ENCODE measurements at places on chromosomes 5 and 9.

DNA sequence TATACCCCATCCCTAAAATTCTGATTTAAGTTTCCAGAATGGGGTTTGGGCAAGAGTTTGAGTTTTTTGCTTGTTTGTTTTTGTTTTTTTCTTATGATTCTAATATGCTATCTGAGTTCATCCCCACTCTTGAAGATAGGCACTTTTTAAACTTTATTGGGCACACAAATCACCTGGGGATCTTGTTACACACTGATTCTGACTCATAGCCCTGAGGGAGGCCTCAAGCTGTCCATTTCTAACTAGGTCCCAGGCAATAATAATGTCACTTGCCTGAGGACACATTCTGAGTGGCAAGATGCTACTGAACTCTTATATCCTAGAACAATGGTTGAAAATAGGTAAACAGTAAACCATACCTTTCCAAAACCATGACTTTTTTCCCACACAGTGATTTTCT lies 22.8 kb upstream of the ABLIM3 start:
- DNase-seq = no peak

GRCh38 chr9:109428854-109429253 lies 69.3 kb downstream of the PTPN3 start:
- DNase-seq = no peak

DNA sequence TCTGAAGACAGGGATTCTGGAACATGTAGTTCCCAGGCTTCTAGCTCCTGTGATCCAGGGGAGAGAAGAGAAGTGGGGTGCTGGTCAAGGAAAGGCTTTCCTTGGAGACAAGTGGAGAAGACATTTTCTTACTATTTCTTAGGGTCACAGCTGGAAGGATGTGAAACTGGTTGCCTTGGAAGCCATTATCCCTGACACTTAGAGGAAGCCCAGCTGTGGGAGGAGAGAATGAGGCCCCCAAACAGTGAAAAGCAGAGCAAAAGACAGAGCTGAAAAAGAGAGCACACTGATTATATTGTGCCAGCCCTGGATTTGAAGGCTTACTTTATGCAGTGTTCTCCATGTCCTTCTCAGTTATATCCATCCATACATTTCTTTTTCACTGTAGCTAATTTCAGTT lies 17.5 kb upstream of the SHB start:
- no peak for DNase-seq

GRCh38 chr9:128389395-128390149 lies 18.4 kb downstream of the URM1 start:
- DNase-seq = no peak

DNA sequence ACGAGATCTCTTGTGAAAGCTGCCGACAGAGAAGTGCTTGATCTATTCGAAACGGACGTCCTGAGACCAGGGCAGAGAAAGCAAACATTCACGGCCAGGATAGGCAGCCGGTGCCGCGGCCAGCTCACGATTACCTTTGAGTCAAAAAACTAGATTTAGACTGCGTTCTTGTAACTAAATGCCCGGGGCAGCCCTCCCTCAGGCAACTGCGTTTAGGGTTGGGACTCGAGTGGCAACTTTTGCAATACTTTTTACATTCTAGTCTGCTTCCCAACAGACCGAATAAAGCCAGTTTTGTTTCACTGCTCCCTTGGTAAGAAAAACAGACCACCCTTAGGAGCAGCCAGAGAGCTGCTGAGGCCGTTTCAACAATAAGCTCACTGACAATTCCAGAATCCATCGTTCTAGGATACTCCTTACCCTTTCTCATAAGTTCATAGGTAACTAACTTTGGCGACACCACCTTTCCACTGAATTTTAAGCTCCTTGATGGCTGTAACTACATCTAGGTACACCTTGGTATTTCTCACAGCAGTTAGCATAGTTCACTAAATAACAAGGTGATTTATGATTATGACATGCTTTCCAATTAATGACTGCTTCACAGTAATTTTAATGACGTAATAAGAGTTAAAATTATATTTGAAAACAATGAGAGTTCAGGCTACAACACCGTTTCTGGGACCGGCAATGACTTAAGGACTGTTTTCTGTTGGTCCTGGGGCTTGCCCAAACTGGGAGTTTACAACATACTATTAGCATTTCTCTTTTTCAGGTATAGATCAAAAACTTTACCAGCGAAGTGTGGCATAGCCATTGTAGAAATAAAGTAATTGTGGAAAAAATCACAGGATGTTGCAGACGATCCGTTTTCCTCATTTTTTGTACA lies 899 bp upstream of the RAPGEF6 start:
- DNase-seq = peak; percentile 32

GRCh38 chr5:5270958-5271785 lies 131.0 kb downstream of the ADAMTS16 start:
- no peak for DNase-seq

GRCh38 chr5:111308951-111309350 lies 84.8 kb downstream of the CAMK4 start:
- no peak for DNase-seq

- DNase-seq = peak; percentile 4
Observed at GRCh38 chr5:6434731-6435130, 13.9 kb upstream of the UBE2QL1 start.

- DNase-seq = no peak
Observed at GRCh38 chr9:134995792-134996120, 78.0 kb upstream of the FCN1 start.

GRCh38 chr5:167985373-167985772 lies 306.1 kb upstream of the WWC1 start:
- DNase-seq = no peak

GRCh38 chr5:5512543-5512942 lies 90.1 kb downstream of the ICE1 start:
- DNase-seq = no peak

- DNase-seq = no peak
Observed at GRCh38 chr9:100724886-100725285, 147.0 kb downstream of the CAVIN4 start.

GRCh38 chr9:77991191-77991590 lies 40.4 kb downstream of the GNAQ start:
- DNase-seq = no peak

GRCh38 chr5:157593052-157593757 lies 17.6 kb upstream of the ADAM19 start:
- no peak for DNase-seq

DNA sequence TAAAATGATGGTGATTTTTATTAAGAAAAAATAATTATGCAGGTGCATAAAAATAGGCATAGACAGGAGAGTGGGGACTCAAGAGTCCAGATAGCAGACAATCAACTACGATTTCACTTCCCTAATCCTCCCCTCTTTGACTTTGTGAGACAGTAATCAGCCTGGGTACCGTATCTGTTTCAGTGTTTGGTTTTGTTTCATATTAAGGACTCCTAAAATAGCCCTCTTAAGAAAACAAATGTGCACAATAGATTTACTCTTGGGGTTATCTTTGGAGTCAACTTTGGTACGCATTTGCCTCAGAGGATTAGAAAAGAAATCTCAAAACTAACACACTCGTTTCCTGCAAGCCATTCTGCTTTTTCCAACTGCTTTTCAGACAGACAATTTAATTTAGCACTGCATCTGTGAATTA lies 96.3 kb downstream of the ZNF608 start:
- DNase-seq = peak; percentile 87

DNA sequence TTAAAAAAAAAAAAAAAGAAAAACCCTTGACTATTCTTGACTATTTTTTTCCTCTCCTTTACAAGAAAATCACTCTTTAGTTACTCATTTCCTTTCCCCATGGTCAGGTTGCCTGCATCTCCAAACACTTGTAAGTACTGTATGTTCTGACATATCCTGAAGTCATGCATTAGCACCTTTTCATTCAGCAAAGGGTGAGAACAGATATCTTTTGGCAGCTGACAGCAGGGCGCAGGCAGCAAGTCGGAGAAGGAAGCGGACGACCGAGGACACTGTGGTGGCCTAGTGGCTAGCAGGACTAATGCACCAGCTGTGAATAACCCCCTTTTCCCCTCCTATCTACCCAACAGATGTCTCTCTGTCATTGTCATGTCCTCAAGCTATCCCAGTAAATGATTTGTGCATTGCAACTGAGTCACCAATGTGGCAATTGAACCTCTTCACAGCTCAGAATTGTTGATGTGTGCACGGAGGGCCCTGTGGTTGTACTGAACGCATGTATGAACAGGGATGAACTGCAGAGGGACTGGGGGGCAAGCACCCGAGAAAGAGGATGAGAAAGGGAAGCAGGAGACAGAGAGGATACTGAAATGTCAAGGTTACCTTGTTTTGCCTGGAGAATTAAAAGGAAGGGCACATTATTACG lies 996.0 kb upstream of the ARRDC3 start:
- DNase-seq = no peak

DNA sequence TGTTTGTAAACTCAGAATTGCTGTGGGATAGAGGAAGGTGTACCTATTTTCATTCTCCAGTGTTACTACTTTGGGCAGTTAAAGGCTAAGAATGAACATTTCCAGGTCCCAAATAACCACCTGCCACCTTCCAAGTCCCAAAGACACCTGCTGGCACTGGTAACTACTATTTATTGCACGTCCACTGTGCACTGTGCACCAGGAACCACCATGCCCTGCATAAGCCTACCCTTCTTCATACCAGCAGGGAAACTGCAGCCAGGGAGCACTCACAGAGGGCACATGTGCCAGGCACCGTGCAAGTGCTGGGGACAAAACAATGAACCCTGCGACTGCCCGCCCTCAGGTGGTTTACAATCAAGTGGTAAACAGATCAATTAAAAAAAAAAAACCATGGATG lies 34.9 kb downstream of the RAPGEF1 start:
- DNase-seq = no peak

DNA sequence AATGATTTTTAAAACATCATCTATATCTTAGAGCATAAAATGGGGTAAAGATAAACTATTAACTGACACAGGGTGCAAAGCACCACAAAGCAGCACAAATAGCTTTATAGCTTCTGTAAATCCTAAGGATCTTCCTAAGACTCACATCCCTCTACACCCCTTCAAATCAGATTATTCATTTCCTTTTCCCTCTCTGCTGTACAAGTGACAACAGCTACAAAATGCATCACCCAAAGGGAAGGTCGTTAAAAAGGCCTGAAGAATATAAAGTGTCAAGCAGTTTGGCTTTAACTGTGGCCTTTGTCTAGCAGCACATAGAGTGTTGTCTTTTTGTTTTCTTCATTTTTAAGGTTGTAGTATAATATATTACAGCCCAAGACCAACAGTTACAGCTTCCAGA lies 422.1 kb downstream of the PDE4D start:
- no peak for DNase-seq

DNA sequence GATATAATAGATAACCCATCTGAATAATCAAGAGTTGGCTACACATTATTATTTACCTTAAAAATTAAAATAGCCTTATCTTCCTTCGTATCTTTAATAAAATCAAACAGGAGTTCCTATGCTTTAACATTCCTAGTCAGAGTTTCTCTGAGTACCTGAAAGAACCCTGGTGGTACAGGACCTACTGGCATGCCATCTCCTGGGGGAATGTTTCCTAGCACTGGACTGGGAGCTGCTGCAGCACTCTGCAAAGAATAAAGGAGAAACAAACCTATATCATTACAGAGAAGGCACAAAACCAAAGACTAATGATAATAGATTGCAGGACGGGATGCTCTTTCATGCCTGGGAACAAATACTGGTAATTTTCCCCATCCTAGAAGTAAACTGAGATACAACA lies 119.5 kb upstream of the ACOT12 start:
- DNase-seq = no peak

- DNase-seq = no peak
Observed at GRCh38 chr9:132597073-132597775, 14.8 kb downstream of the BARHL1 start.

DNA sequence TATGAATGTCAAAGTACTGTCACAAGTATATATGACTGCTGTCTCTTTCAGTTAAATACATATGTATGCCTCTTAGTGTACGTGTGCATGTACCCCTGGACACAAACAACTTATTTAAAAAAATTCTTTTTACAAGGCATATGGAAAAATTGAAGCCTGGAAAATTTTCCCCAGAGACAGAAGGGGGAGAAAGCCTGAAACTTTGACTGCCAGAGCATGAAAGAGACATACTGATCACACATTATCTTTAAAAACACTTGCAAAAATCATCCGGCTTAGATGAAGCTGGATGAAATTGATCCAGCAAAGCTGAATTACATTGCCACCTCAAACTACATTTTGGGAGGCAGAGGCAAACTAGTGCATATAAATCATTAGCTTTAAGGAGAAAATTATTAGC lies 88.0 kb upstream of the NFIB start:
- DNase-seq = no peak

DNA sequence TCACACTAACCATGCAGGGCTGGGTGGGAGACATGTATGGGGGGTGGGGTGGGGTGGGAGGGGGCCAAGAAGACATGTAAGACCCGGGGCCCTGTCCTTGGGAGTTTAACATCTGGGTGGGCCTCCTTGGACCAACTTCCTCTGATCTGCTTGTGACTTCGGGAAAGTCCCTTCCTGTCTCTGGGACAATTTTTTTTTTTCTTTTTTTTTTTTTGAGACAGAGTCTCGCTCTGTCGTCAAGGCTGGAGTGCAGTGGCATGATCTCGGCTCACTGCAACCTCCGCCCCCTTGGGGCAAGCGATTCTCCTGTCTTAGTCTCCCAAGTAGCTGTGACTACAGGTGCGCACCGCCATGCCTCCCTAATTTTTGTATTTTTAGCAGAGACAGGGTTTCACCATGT lies 23.8 kb upstream of the IER5L start:
- DNase-seq = no peak

DNA sequence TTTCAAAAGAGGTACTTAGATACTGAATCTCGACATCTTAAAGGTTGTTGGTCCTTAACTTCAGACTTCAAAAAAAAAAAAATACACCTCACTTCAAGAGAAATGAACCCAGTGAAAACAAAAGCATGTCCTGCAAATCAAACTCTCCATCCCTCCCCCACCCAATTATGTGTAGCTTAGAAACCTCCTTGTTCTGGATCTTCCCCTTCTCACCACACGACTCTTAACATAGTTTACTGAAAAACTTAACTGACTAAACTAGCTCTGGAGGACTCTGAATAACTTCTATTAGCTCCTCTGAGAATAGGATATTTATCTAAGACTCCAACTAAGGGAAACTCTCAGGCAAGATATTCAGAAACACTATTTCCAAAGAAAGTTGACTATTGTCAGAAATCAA lies 48.7 kb upstream of the HK3 start:
- DNase-seq = no peak

GRCh38 chr9:128625391-128626146 lies 31.1 kb downstream of the DYNC2I2 start:
- no peak for DNase-seq

- no peak for DNase-seq
Observed at GRCh38 chr5:31131381-31131891, 62.0 kb upstream of the CDH6 start.

All from MM.1S (cell line).